ENCODE measurements at places on chromosomes 2 and 18.

DNA sequence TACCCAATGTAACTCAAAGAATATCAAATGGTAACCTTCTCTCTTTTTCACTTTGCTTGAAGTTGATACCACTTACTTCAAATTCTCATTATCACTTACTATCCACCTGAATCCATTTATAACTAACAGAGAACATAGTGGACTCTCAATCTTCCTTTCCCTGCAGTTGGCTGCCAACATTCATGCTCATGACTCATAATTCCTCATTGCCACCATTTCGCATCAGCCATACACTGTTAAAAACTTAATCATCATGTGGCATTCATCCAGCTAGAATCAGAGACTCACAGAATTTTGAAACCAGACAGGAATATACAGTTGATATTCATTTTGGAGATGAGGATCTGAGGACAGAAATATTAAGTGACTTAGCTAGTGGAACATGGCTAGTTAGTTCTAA lies 56.8 kb downstream of the SLC4A10 start:
- H3K4me3 ChIP-seq, result no peak overlapping the region
- H3K4me1 ChIP-seq, result no peaks in the 10 kb centered on the region
- H3K36me3 ChIP-seq, result no peaks in the 10 kb centered on the region
- no peak for DNase-seq
- H3K27ac ChIP-seq, result no peak overlapping the region

- no peak for DNase-seq
- H3K27ac ChIP-seq, result no peak overlapping the region
- H3K36me3 ChIP-seq, result no peaks in the 10 kb centered on the region
- no peak overlapping the region for H3K4me3 ChIP-seq
Observed at GRCh38 chr2:230453006-230453405, 37.0 kb downstream of the SP100 start.

DNA sequence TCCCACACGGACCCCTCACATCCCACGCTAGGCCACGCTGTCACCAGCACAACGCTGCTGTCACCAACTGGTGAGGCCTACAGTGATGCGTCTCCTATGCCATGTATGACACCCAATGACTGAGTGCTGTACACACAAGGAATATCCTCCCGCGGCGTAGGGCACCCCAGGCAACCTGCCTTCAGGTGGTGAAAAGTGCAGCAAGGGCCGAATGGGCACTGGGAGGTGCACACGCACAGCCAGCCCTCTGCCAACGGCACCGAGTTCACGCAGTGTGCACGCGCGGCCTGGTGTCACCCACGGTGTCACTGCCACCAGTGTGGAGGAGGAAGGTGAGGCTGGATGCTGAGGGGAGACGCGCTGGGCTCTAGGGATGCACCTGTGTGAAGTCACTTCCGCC lies 4.5 kb downstream of the HS1BP3 start:
- no peaks in the 10 kb centered on the region for H3K4me1 ChIP-seq
- DNase-seq, result no peak
- peaks cover 5% of the 10 kb centered on the region for H3K36me3 ChIP-seq
- H3K27me3 ChIP-seq, result no peaks in the 10 kb centered on the region

DNA sequence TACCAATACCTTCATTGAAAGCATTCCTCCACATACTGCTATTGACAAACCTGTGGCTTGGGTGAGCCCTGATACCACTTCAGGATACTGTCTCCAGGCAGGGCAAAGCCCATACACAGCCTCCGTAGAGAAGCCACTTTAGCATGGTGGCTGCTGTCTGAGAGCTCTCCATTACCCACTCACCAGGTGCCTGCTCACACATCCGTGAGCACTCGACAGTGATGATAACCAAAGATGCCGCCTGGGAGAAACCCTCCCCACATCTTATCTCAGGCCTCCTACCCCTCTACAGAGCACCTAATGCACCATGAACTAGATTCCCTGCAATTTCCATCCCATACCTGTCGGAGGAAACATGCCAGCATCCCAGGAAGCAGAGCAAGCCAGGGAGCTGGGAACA lies 57.6 kb upstream of the KLHL29 start:
- no peaks in the 10 kb centered on the region for H3K4me1 ChIP-seq
- DNase-seq, result peak; percentile 27
- H3K36me3 ChIP-seq, result no peaks in the 10 kb centered on the region
- H3K27ac ChIP-seq, result no peak overlapping the region
- no peak overlapping the region for H3K4me3 ChIP-seq

DNA sequence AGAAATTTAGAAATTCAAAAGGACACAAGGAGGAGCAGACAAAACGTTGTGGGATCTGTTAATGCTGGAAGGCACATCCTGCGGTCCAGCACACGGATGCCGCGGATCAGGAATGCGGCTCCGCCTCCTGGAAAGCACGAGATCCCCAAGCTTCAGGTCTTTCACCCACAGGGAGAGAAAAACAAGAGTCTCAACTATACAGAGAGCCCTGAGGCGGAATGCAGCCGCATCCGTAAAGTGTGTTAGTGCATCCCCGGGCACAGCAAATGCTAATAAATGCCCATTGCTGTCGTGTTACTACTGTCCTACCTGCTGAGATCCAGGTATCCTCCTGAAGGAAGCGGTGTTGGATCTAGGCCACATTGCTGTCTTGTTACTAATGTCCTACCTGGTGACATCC lies 303.9 kb downstream of the EIPR1 start:
- peak; percentile 33 for DNase-seq
- no peaks in the 10 kb centered on the region for H3K4me1 ChIP-seq
- H3K36me3 ChIP-seq, result no peaks in the 10 kb centered on the region
- H3K27ac ChIP-seq, result no peak overlapping the region

- peaks cover 83% of the 10 kb centered on the region for H3K27me3 ChIP-seq
- no peak within 1 kb of the TSS for H3K27ac ChIP-seq
- DNase-seq, result peak; percentile 89
- peak within 1 kb of the TSS; percentile 77 for H3K4me3 ChIP-seq
- no peaks in the 10 kb centered on the region for H3K36me3 ChIP-seq
- H3K4me1 ChIP-seq, result peaks cover 4% of the 10 kb centered on the region
Observed at GRCh38 chr18:5197032-5197434, at the start of gene AKAIN1. AKAIN1 (minus strand) TSS chr18:5197257; CDS start chr18:5197053, 204 bp downstream.

- no peak for DNase-seq
- no peaks in the 10 kb centered on the region for H3K36me3 ChIP-seq
- no peaks in the 10 kb centered on the region for H3K4me1 ChIP-seq
- no peak overlapping the region for H3K4me3 ChIP-seq
- H3K27me3 ChIP-seq, result no peaks in the 10 kb centered on the region
- H3K27ac ChIP-seq, result no peak overlapping the region
Observed at GRCh38 chr2:174605687-174606086, 8.1 kb upstream of the WIPF1 start.

GRCh38 chr2:173819852-173820251 lies 145.3 kb downstream of the SP3 start:
- H3K4me1 ChIP-seq, result no peaks in the 10 kb centered on the region
- H3K36me3 ChIP-seq, result no peaks in the 10 kb centered on the region
- no peak overlapping the region for H3K27ac ChIP-seq

DNA sequence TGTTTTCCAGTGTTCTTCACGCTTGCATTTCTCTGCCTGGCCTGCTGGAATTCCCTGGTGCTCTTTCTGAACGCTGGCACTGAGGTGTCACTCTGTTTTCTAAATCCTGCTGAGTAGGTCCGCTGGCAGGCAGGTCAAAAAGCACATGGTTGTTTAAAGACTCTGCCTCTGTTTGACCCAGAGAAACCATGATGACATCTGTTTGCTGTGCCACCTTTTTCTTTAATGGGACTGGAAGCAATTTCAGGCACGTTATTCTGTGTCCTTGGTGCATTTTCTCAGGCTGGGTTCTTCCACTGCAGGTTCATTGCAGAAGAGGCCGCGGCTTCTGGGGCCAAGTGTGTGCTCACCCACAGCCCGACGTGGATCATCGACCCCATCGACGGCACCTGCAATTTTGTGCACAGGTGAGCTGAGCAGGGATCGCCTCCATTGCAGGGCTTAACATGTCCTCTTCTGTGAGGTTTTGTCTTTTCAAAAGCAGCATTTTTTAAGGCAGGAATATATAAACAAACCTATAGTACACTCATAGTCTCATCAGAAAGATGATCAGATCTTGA lies 28.4 kb downstream of the IMPA2 start:
- no peaks in the 10 kb centered on the region for H3K27me3 ChIP-seq
- DNase-seq, result no peak
- H3K4me3 ChIP-seq, result no peak overlapping the region
- no peak overlapping the region for H3K27ac ChIP-seq
- H3K36me3 ChIP-seq, result peaks cover 36% of the 10 kb centered on the region

DNA sequence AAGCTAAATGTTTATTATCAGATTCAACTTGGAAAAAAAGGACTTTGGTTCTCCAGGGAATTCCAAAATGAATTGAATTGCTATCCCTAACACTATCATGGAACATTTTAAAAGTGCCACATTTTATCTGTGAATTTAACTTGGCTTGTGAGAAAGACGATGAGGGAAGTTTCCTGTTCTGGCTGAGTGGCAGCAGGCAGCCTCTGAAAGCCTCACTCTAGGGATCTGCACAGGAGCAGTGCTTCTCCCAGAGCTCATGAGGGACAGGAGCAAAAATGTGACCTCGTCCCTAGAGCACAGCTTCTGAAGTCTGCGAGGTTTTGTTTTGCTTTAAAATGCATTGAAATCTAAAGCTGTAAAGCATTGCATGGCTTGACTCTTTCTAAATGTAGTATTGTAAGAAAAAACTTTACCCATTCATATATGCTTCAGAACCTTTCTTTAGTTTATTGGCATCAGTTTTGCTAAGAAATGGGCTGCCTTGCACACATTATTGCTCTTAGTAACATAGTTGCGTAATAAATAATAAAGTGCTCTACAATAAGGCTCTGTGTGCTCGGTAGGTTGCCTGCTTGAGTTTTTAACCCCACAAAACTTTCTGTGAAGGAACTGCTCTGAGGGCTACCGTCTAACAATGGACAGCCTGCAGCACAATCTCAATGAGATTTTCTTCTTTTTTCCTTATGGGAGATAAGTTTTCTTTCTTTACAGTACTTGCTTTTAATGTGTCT lies 136.2 kb upstream of the CDCA7 start:
- peaks cover 4% of the 10 kb centered on the region for H3K4me1 ChIP-seq
- peak overlapping the region; percentile 90 for H3K27ac ChIP-seq
- H3K4me3 ChIP-seq, result no peak overlapping the region
- H3K36me3 ChIP-seq, result no peaks in the 10 kb centered on the region

GRCh38 chr2:178450524-178450773 lies 526 bp downstream of the PRKRA start:
- no peaks in the 10 kb centered on the region for H3K27me3 ChIP-seq
- DNase-seq, result no peak
- no peaks in the 10 kb centered on the region for H3K4me1 ChIP-seq
- H3K4me3 ChIP-seq, result peak overlapping the region; percentile 92
- H3K27ac ChIP-seq, result peak overlapping the region; percentile 99

DNA sequence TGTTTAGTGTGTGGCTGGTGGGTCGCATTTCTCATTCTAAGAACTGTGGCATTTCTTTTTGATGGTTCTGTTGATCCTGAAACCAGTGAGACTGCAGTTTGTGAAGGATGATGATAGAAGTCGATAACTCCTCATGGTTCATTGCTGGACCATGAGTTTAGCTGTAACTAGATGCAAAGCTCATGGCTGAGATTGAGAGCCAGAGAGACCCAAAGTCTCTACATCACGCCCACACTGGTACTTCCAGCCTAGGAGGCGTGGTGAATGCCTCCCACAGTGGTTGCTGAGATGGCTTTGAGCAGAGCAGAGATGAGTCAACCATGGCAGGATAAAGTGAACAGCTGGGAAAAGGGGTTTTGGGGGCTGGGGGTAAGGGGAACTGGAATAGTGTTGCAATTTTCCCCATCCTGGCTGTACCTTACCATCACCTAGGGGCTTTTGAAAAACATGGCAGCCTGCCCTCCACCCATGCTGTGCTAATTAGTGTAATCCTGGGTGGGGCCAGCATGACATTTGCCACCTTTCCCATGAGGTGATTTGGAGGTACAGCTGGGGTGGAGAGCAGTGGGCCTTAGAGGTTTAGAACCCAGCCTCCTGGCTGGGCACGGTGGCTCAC lies 24.1 kb downstream of the INPP4A start:
- H3K4me1 ChIP-seq, result peaks cover 20% of the 10 kb centered on the region
- H3K36me3 ChIP-seq, result peaks cover 50% of the 10 kb centered on the region

- H3K27ac ChIP-seq, result no peak overlapping the region
- no peaks in the 10 kb centered on the region for H3K36me3 ChIP-seq
- H3K4me1 ChIP-seq, result no peaks in the 10 kb centered on the region
Observed at GRCh38 chr2:63662028-63662804, 73.5 kb downstream of the MDH1 start.

Data from endodermal cell (in vitro differentiated cells).